ENCODE measurements at places on chromosomes 7 and 10. TPM values are rescaled to one million over a fixed set of nuclear protein-coding genes. Genes with fewer than 3 reads are reported as not detected.

The TCAF2 gene
- 1.4 TPM for total RNA-seq

The MYO3A gene
- total RNA-seq: not detected

The GNGT1 gene
- total RNA-seq: not detected

The SEMA3C gene
- total RNA-seq: 322 TPM

The KCNIP2 gene
- total RNA-seq: 1.9 TPM

The RINT1 gene
- total RNA-seq: 21.4 TPM

The PPP1R17 gene
- total RNA-seq: not detected

The BEND7 gene
- total RNA-seq: 8.0 TPM

The TAS2R41 gene
- total RNA-seq: not detected

The SPRN gene
- 0.33 TPM for total RNA-seq

The AKR1C8 gene
- total RNA-seq: not detected

The GIMAP6 gene
- not detected for total RNA-seq

The MGMT gene
- 11.2 TPM for total RNA-seq

The FAM25C gene
- not detected for total RNA-seq

The ATP6V0E2 gene
- 12.5 TPM for total RNA-seq

The MYL10 gene
- total RNA-seq: not detected

The GDF2 gene
- total RNA-seq: not detected

The KCNMA1 gene
- total RNA-seq: 46.4 TPM

The ACHE gene
- 0.40 TPM for total RNA-seq

The AKR1C2 gene
- total RNA-seq: 28.0 TPM

The CALCR gene
- not detected for total RNA-seq

The GPER1 gene
- total RNA-seq: 0.33 TPM

The NPC1L1 gene
- not detected for total RNA-seq

The CCDC136 gene
- 1.5 TPM for total RNA-seq

The SPDYE2B gene
- total RNA-seq: not detected

The NPSR1 gene
- total RNA-seq: not detected

The GNAI1 gene
- 47.1 TPM for total RNA-seq

The CUZD1 gene
- 0.50 TPM for total RNA-seq

The ELOVL3 gene
- 0.45 TPM for total RNA-seq

The LLCFC1 gene
- not detected for total RNA-seq

The SLIT1 gene
- total RNA-seq: not detected

The SFTPD gene
- total RNA-seq: not detected

The CCDC146 gene
- total RNA-seq: 3.1 TPM

The PALD1 gene
- not detected for total RNA-seq

The MSS51 gene
- 1.8 TPM for total RNA-seq

The ZNF488 gene
- total RNA-seq: 0.78 TPM

The STEAP4 gene
- 0.67 TPM for total RNA-seq

The LBX1 gene
- not detected for total RNA-seq

The ZNF365 gene
- 5.9 TPM for total RNA-seq

The ENTPD1 gene
- total RNA-seq: 0.17 TPM

The ARMH3 gene
- total RNA-seq: 17.3 TPM

The GLI3 gene
- total RNA-seq: 26.2 TPM

The OR6B1 gene
- not detected for total RNA-seq

The IDI2 gene
- not detected for total RNA-seq

The GNA12 gene
- total RNA-seq: 26.2 TPM

The HOXA10 gene
- 4.2 TPM for total RNA-seq

The SYCE1 gene
- total RNA-seq: 0.33 TPM

The MRPL43 gene
- 48.0 TPM for total RNA-seq

The PPP1R9A gene
- 1.7 TPM for total RNA-seq

The TRPV5 gene
- total RNA-seq: not detected

Data from mammary epithelial cell (primary cell).